ENCODE measurements at places on chromosomes 7 and 10. TPM values are rescaled to one million over a fixed set of nuclear protein-coding genes. Genes with fewer than 3 reads are reported as not detected.

MYH16 gene
- not detected for total RNA-seq

GRCh38 chr10:124695259-124695658 lies 48.9 kb downstream of the FAM53B start:
- DNase-seq = no peak

- DNase-seq = no peak
Measured at GRCh38 chr7:49151146-49151545, 226.8 kb downstream of the CDC14C start.

PRPS1L1 gene
- total RNA-seq = not detected

GRCh38 chr10:103800789-103801540 lies 54.4 kb downstream of the SH3PXD2A start:
- DNase-seq = no peak

GRCh38 chr10:59748834-59749233 lies 4.4 kb downstream of the MRLN start:
- DNase-seq = no peak

- no peak for DNase-seq
Measured at GRCh38 chr7:151715666-151716315, 161.1 kb downstream of the PRKAG2 start.

Data from esophagus squamous epithelium (tissue), 5 donors.